ENCODE measurements at places on chromosomes 12 and 14.
A peak's percentile ranks its signal among the peaks of the same experiment; 100 is the strongest.

DNA sequence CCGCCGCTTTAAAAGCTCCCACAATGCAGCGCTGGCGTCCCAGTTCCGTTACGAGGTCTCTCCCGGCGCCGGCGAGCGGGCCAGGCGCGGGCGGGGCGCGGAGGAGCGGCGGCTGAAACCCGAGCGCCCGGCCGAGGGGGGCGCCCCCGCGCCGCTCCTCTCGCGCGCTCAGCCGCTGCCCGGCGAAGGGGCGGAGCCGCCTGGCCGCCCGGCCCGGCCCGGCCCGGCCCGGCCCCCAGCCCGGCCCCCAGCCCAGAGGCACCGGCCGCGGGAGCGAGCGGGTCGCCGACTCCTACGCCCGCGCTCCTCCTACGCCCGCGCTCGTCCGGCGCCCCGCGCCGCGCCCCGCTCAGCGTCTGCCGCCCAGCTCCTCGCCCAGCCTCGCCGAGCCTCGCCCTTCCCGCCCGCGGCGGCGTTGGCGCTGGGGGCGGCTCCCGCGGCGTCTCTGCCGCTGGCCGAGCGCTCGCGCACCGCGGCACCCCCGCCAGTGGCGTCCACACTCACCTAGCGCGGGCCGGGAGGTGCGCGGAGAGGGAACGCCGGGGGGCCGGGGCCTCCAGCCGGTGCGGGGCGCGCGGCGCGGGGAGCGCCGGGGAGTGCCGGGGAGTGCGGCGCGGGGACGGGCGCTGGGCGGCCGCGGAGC lies at the start of gene RASSF8:
Gene RASSF8, plus strand, starts transcription at position 255 of the 643 bp plus-strand sequence. CDS start 96,662 bp downstream, outside the sequence.
- DNase-seq = peak; percentile 23

GRCh38 chr12:52530366-52530765 lies 10.2 kb upstream of the KRT5 start:
- DNase-seq = no peak

- no peak for DNase-seq
Observed at GRCh38 chr14:60639674-60640073, 9.6 kb downstream of the SIX1 start.

GRCh38 chr12:25241167-25242020 lies 9.3 kb downstream of the KRAS start:
- DNase-seq = peak; percentile 57

- DNase-seq = no peak
Observed at GRCh38 chr14:51370758-51371386, 130.8 kb downstream of the TMX1 start.

DNA sequence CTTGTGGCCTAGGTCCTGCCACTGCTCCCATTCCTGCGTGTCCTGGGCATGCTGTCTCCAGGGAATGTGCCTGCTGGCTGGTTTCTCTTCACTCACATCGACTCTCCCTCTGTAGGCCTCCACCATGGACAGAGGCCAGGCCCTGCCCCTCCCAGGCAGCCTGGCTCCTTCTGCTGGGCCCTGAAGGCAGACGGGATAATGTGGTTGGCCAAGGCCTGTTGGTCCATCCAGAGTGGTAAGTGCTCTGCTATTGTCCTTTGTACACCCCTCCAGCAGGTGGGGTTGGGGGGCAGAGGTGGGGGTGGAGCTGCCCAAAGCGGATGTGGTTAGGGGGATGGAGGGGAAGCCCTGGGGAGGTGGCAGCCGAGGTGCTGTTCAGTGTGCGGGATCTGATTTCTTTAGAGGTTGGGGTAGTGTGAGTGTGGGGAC lies 9.5 kb upstream of the NR4A1 start:
- peak; percentile 34 for DNase-seq

GRCh38 chr12:69888901-69889300 lies 63.9 kb downstream of the MYRFL start:
- no peak for DNase-seq

- peak; percentile 58 for DNase-seq
Observed at GRCh38 chr14:75046899-75047298, 4.4 kb downstream of the MLH3 start.

DNA sequence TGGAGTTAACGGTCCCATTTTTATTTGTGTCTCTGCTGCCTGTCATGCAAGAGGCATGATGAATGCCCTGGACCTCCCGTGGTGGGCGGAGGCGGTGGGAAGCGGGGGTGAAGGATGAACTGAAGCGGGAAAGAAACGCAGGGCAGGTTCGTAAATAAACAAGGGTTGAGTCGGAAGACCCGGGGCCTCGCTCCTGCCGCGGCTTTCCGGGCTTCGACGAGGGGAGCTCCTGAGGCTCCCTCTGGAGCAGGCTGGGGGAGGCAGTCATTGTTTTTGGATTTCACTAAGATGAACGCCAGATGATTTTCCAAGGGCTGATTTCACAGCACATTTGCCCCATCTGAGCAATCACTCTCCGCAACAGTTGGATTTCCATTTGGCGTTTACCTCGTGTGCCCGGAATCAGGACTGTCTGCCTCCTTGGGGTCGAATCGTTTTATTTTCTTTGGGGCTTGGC lies 130.2 kb downstream of the SLC38A6 start:
- no peak for DNase-seq

DNA sequence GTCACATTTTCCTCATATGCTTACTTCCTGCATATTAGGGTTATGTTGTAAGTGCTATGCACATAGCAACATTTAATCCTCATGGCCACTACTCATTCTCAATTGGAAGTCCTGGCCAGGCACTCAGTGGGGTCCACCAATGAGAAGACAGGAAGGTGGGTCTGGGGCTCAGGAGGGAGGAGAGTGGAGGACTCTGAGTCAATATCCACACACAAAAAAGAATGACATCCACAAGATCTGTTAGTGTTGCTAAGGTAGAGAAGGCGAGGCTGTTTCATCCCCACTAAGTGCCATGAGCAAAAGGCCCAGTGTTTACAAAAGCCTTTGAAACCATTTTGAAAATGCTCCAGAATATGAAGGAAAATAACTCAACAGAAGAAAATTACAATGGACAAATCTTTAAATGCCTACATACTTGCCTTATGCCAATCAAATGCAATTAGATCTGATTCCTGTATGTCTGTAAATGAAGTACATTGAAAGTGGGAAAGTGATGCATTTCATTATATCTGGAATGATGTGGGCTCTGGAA lies 53.9 kb downstream of the EID3 start:
- DNase-seq = no peak

GRCh38 chr12:29035112-29035511 lies 114.0 kb upstream of the FAR2 start:
- DNase-seq = no peak

GRCh38 chr14:90850487-90850886 lies 34.3 kb upstream of the TTC7B start:
- no peak for DNase-seq

GRCh38 chr14:104343690-104344640 lies 205.6 kb downstream of the KIF26A start:
- no peak for DNase-seq

GRCh38 chr12:132056320-132056719 lies 87.8 kb downstream of the DDX51 start:
- no peak for DNase-seq

DNA sequence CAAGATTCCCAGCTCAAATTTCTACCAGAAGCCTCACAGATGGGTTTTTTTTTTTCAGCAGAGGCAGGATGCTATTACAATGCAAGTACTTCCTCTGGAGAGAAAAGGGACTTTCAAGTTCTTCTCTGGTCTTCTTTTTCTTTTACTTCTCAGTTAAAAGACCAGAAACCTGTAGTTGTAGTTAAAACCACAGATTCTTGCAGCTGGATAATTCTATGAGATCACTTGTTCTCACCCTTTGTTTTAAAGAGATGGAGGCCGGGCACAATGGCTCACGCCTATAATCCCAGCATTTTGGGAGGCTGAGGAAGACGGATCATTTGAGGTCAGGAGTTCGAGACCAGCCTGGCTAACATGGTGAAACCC lies 47.6 kb upstream of the OVCH1 start:
- DNase-seq = no peak

- no peak for DNase-seq
Observed at GRCh38 chr14:37270629-37271028, 72.9 kb downstream of the MIPOL1 start.

DNA sequence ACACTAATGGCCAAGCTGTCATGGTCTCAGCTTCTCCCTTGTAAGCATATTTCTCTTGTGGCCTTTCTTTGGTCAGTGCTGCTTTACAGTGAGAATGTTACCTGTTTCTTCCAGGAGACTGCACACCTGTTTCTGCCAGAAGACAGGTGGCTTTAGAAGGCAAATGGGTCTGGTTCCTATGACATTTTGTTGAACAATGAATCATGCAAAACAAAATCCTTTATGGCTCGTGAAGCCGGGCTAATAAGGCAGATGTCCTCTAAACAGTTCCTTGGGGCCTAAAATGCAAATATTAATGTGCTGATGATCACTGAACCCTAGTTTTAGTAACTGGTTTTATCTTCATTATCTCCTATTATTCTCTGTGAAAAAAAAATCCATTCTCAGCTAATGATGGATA lies 927.6 kb downstream of the GALC start:
- no peak for DNase-seq

DNA sequence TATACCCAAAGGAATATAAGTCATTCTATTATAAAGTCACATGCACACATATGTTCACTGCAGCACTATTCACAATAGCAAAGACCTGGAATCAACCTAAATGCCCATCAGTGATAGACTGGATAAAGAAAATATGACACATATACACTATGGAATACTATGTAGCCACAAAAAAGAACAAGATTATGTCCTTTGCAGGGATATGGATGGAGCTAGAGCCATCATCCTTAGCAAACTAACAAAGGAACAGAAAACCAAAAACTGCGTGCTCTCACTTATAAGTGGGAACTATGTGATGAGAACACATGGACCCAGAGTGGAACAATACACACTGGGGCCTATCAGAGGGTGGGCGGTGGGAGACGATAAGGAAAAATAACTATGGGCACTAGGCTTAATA lies 21.3 kb downstream of the FBXO21 start:
- no peak for DNase-seq

- no peak for DNase-seq
Observed at GRCh38 chr12:128813392-128813791, 10.4 kb downstream of the SLC15A4 start.

- DNase-seq = no peak
Observed at GRCh38 chr14:49050822-49051221, 535.4 kb downstream of the RPS29 start.

- no peak for DNase-seq
Observed at GRCh38 chr12:101298426-101298825, 18.5 kb downstream of the UTP20 start.

GRCh38 chr12:113482334-113482733 lies 10.7 kb upstream of the LHX5 start:
- DNase-seq = no peak

DNA sequence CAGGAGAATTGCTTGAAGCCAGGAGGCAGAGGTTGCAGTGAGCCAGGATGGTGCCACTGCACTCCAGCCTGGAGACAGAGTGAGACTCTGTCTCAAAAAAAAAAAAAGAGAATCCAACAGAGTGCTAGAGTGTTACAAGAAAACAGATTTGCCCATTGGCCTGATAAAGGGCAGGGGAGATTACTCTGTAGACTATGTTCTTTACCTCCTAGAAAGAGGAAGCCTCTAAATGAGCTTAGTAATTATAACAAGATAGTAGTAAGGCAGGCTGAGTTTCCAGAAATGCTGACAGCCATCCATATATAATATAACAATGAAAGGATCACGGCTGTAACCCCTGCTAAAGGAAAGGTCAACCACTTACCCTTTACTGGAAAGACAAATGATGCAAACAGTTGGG lies 24.4 kb downstream of the AK7 start:
- DNase-seq = no peak

GRCh38 chr14:91879196-91879595 lies 11.9 kb upstream of the TC2N start:
- DNase-seq = no peak

GRCh38 chr14:100888789-100889315 lies 14.7 kb downstream of the RTL1 start:
- DNase-seq = no peak

GRCh38 chr12:125255935-125256633 lies 190.8 kb downstream of the AACS start:
- DNase-seq = no peak

DNA sequence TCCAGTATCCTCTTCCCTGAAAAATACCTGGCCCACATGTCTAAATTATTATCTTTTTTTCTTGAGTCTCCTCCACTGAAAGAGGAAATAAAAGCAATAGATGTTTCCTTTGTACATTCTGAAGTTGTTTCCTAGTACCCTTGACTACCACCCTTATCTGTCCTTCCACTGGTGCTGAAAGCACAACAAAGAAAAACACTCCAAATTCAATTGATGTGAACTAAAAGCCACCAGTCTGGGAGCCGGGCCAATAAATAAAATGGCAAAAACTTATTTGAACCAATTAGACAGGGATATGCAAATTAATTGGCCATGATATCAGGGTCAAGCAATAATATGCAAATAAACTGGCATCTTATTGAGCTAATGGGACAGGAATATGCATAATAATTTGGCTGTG lies 330.5 kb downstream of the PAWR start:
- DNase-seq = no peak

DNA sequence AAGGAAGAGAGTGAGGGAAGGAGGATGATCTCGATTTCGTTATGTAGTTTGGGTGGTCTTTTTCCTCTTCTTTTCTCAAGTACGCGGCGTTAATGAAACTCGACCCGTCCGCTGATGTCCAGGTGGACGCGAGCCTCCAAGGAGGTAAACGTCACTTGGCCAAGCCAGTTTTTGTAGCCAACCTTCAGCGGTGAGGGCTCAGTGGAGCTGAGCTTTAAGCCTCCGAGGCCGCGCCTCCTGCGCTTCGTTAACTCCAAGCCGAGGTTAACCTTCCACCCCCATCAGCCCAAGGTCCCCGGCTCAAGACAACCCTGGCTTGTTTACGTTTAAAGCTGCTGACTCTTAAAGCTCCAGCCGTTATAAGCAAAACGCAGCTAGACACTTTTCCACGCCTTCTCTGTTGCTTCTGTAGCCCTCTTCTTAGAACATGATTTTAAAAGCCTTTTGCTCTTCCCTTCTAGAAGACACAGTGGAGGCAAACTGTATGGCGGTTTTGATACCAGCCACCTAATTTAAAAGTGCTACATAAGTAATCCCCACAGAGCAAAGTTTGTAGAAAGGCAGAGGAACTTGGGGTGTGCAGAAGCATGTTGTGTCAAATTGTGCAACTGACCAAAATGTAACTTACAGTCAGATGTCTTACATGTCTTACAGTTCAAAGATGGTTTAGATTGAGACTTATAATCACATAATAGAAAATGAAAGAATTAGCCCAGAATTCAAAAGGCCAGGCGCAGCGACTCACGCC lies 923 bp upstream of the ITPR2 start:
- peak; percentile 31 for DNase-seq

- no peak for DNase-seq
Observed at GRCh38 chr14:102760496-102761193, 16.6 kb upstream of the TRAF3 start.

GRCh38 chr12:19764408-19764807 lies 325.1 kb downstream of the AEBP2 start:
- DNase-seq = no peak

- DNase-seq = no peak
Observed at GRCh38 chr12:4292341-4293073, 18.9 kb downstream of the CCND2 start.

GRCh38 chr12:76060111-76060510 lies 24.4 kb downstream of the NAP1L1 start:
- DNase-seq = peak; percentile 32

DNA sequence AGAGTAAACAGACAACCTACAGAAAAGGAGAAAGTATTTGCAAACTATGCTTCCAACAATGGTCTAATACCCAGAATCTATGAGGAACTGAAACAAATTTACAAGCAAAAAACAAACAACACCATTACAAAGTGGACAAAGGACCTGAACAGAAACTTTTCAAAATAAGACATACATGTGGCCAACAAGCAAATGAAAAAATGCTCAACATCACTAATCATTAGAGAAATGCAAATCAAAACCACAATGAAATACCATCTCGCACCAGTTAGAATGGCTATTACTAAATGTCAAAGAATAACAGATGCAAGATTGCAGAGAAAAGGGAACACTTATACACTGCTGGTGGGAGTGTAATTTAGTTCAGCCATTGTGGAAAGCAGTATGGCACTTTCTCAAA lies 125.8 kb downstream of the C12orf42 start:
- no peak for DNase-seq

Measured in activated CD4-positive, alpha-beta T cell treated with anti-CD3 and anti-CD28 coated beads, Interleukin-10, Interleukin-2, amounts not matched to agents 100 ng/mL and 50 ng/mL, durations not matched to agents 16 hours and 8 hours (primary cell).